ENCODE measurements at places on chromosomes 11 and 22. TPM values are rescaled to one million over a fixed set of nuclear protein-coding genes. Genes with fewer than 3 reads are reported as not detected.
A peak's percentile ranks its signal among the peaks of the same experiment; 100 is the strongest.

IGLL5 gene
- total RNA-seq, result not detected

DNA sequence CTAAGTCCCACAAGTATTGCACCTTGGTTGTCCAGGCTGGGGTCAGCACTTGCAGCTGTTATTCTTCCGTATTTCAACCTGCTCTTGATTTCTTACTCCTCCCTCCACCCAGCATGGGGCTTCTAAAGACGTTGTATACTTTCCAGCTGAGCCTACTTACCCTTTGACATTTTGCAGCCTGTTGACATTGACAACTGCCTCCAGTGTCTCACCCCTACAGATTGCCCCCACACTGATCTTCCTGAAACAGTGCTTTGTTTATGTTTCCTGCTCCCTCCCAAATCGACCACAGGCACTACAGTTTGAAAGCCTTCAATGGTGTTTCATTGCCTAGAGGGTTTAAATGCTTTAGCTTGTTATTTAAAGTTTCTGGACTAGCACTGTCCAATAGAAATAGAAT lies 56.6 kb downstream of the FAM83F start:
- H3K27me3 ChIP-seq, result no peaks in the 10 kb centered on the region
- DNase-seq, result no peak
- peak overlapping the region; percentile 82 for H3K4me3 ChIP-seq
- H3K4me1 ChIP-seq, result peaks cover 64% of the 10 kb centered on the region
- no peaks in the 10 kb centered on the region for H3K36me3 ChIP-seq

TP53I11 gene
- 1.8 TPM for total RNA-seq

GRCh38 chr22:27468712-27469111 lies 332.8 kb downstream of the MN1 start:
- no peak overlapping the region for H3K4me3 ChIP-seq
- no peaks in the 10 kb centered on the region for H3K4me1 ChIP-seq
- no peaks in the 10 kb centered on the region for H3K27me3 ChIP-seq

DNA sequence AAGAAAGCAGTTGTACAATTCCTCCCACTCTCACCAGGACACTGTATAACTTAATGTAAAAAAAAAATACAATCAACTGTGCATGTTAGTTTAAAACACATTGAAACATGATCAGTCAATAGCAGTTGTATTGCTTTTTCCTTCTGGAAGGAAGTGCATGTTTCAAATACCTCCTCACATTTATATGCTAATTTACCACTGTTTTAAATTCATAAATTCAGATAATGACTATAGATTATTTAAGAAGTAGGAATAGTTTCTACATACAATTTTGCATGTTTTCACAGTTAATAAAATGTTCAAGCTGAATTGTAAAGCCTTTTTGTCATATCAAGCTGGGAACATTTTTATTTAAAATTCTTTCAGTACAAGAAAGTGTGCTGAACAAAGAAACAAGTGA lies 3.3 kb downstream of the GRIA4 start:
- peaks cover 17% of the 10 kb centered on the region for H3K4me1 ChIP-seq
- H3K4me3 ChIP-seq, result no peak overlapping the region
- peaks cover 42% of the 10 kb centered on the region for H3K27me3 ChIP-seq
- no peaks in the 10 kb centered on the region for H3K36me3 ChIP-seq
